ENCODE measurements at places on chromosomes 16 and 17. TPM values are rescaled to one million over a fixed set of nuclear protein-coding genes. Genes with fewer than 3 reads are reported as not detected.

DNA sequence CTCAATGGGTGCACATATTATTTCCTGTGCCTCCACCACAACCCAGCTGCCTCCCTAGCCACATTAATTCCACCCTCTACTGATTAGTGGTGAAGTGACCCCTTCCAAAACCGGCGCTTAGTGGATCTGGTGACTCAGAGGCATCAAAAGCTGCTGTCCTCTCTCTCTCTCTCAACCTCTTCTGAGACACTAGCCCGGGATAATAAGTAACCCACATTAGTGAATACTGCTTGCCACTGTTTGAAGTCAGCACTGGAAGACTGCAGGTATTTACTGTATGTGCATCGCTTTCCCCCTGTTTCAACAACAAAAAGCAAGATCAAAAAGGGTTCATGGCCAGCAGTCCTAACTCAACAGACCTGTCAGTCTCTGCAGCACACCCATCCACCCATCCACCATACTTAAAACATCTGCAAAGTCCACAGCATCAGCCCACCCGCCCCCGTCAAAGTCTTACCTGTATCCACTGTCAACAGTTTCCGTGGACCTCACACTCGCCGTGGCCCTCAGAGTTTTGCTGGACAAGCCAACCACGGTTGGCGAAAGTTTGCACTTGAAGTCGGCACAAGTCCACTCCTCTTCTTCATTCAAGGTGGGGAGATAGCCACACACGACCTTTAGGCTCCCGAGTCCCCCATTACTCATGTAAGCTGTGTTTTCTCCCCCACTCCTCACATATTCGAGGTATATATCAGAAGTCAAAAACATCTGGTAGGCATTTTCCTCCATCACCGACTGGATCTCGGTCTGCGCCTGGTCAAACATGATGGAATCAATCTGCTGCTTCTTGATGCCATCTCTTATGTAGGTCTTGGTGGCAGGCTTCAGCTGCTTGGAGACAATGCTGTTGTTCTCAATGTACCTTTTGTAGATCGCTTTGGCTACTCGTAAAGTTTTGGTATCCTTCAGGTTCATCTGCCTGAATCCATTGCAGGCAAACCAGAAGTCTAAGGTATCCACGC is 3.8 kb downstream of the AXIN2 start:
- H3K27me3 ChIP-seq: no peaks in the 10 kb centered on the region
- H3K4me3 ChIP-seq: no peak overlapping the region
- H3K27ac ChIP-seq: no peak overlapping the region

DNA sequence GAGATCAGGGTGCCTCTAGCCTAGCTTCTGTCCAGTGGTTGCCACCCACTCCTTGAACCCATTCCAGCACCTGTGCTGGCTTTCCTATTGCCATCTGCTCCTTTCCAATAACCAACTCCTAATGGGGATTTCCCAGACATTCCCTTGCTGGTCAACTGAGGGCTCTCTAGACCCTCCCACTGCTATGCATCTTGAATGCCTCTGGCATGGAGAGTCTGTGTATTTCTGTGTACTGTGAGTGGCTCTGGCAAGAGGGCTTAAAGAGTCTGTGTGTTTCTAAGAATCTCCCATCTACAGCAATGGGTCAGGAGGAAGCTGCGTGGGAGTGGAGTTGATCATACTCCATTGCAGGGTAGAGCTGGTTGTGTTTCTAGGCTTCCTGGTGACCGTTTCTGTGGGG is 11.0 kb upstream of the EPN3 start:
- no peak overlapping the region for H3K4me3 ChIP-seq
- H3K27me3 ChIP-seq: no peaks in the 10 kb centered on the region
- no peak for DNase-seq
- peaks cover 9% of the 10 kb centered on the region for H3K4me1 ChIP-seq
- H3K27ac ChIP-seq: no peak overlapping the region

DNA sequence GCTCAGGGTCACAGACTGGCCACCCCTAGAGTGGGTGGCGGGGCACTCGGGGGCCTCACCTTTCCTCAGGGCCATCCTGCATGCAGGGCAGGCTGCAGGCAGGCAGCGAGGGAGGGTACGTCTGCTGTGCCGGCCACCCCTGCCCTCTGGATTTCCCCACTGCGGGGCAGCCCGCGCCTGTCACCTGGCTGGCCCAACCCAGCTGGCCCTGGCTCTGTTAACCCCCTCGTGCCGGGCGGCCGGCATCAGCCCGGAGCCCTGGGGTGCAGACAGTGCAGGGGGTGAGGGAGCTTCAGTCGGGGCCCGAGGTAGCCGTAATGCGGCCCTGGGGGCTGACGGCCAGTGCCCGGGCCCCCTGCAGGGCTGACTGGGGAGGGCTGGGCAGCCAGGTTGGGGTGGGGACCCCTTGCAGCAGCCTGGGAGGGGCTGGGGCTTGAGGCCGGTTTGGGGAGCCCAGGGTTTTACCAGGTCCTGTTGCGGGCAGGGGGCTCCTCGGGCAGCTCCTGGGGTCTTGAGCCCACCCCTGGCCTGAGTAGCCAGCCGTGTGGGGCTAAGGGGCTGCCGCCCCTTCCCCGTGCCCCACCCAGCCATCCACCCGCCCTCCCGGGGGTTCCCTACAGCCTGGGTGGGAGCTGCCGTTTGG is at the start of gene IGFALS:
TSS of gene IGFALS (minus strand) at position 128 of the 643 bp plus-strand sequence. CDS start at position 75, 53 bp downstream.
- H3K36me3 ChIP-seq: peaks cover 19% of the 10 kb centered on the region
- no peaks in the 10 kb centered on the region for H3K4me1 ChIP-seq
- no peak for DNase-seq
- H3K27me3 ChIP-seq: no peaks in the 10 kb centered on the region
- H3K27ac ChIP-seq: no peak within 1 kb of the TSS

DNA sequence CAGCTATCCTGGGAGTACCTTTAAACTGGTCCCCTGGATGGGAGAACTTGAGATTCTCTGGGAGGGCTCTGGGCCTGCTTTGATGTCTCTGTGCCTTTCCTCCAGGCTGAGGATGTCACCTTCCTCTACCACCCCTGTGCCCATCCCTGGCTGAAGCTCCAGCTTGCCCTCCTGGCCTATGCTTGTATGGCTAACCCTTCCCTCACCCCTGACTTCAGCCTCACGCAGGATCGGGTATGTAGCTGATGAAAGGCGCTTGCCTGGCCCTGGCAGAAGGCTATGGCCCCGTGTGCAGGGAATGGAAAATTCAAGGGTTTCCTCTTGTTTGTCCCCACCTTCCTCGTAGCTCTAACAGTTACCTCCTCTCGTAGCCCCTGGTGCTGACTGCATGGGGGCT is 3.0 kb downstream of the TP53I13 start:
- H3K4me3 ChIP-seq: no peak overlapping the region
- peaks cover 63% of the 10 kb centered on the region for H3K4me1 ChIP-seq
- DNase-seq: no peak
- peaks cover 31% of the 10 kb centered on the region for H3K36me3 ChIP-seq
- no peaks in the 10 kb centered on the region for H3K27me3 ChIP-seq

GRCh38 chr17:36667922-36668321 is 66.5 kb downstream of the MRM1 start:
- no peak overlapping the region for H3K27ac ChIP-seq
- DNase-seq: no peak
- H3K4me3 ChIP-seq: no peak overlapping the region

GRCh38 chr17:71941920-71942319 is 178.9 kb upstream of the SOX9 start:
- H3K27ac ChIP-seq: no peak overlapping the region
- no peaks in the 10 kb centered on the region for H3K36me3 ChIP-seq
- no peaks in the 10 kb centered on the region for H3K4me1 ChIP-seq
- no peak for DNase-seq
- H3K4me3 ChIP-seq: no peak overlapping the region

DNA sequence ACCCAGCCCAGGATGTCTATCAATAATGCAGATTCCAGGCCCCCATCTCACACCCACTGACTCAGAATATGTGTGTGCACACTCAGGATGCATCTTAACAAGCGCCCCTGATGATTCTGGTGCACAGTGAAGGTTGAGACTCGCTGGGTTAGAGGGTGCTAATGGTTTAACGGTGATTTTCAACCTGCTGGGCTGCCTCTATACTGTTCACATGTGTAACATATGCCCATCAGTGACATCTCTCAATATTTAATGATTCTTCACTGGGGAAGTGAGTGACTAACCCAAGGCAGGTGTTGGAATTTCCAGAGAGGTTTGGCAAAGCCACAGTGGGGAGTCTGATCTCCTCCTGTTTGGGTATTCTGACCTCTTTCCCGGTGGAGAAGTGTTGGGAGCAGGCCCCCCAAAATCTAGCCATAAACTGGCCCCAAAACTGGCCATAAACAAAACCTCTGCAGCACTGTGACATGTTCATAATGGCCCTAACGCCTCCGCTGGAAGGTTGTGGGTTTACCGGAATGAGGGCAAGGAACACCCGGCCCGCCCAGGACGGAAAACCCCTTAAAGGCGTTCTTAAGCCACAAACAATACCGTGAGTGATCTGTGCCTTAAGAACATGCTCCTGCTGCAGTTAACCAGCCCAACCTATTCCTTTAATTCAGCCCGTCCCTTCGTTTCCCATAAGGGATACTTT is 4.1 kb upstream of the DOC2B start:
- H3K4me3 ChIP-seq: no peak overlapping the region
- no peak for DNase-seq
- H3K27ac ChIP-seq: peak overlapping the region; percentile 63
- peaks cover 54% of the 10 kb centered on the region for H3K27me3 ChIP-seq

- H3K4me3 ChIP-seq: peak overlapping the region; percentile 87
- no peak for DNase-seq
- no peaks in the 10 kb centered on the region for H3K27me3 ChIP-seq
- peak overlapping the region; percentile 87 for H3K27ac ChIP-seq
Measured at GRCh38 chr17:74749279-74750038, 1.0 kb downstream of the NHERF1 start.

DNA sequence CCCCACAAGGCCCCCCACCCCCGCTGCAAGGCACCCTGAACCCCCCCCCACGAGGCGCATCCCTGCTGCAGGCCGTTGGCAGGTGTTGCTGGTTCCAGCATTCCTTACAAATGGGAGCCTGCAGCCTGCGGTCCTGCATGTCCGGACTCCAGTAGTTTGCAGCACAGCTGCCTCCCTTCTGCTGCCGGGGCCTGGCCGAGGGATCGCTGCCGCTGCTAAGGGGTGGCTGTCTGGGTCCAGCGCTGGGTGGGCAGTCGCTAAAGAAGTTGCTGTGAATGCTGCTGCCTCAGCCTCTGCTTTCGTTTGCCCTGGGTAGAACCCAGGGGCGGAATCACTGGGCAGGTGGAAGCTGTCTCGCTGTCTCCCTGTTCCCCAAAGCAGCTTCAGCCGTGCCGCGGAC is 11.8 kb downstream of the UTS2R start:
- H3K27me3 ChIP-seq: peaks cover 69% of the 10 kb centered on the region
- DNase-seq: no peak
- H3K4me3 ChIP-seq: no peak overlapping the region
- H3K27ac ChIP-seq: no peak overlapping the region
- H3K4me1 ChIP-seq: peaks cover 45% of the 10 kb centered on the region

DNA sequence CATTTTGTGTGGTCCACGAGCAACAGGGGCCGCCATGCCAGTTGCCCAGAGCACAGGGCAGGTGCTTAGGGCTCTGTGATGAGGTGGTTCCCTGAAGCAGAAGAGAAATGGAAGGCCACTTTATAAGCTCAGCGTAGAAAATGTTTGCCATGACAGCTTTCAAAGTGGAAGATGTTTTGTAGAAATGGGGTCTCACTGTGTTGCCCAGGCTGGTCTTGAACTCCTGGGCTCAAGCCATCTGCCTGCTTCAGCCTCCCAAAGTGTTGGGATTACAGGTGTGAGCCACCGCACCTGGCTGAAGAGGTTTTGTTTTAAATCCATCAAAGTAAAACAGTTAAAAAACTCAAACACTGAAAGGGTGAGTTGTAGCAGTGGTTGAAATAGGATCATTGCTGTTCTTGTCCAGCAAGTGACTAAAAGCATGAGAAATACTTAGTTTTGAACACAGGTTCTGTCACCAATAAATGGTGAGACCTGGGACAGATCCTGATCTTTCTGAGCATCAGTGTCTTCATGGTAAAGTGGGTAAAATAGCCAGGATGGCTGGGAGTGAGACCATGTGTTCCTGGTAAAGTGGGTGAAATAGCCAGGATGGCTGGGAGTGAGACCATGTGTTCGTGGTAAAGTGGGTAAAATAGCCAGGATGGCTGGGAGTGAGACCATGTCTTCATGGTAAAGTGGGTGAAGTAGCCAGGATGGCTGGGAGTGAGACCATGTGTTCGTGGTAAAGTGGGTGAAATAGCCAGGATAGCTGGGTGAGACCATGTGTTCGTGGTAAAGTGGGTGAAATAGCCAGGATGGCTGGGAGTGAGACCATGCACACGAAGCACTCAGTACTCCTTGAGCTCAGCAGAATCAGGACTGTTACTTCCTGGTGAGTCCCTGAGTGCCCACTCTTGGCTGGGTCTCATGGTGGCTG is 46.0 kb downstream of the BANP start:
- H3K36me3 ChIP-seq: peaks cover 9% of the 10 kb centered on the region
- no peaks in the 10 kb centered on the region for H3K4me1 ChIP-seq
- H3K27ac ChIP-seq: no peak overlapping the region
- DNase-seq: no peak
- no peak overlapping the region for H3K4me3 ChIP-seq

DNA sequence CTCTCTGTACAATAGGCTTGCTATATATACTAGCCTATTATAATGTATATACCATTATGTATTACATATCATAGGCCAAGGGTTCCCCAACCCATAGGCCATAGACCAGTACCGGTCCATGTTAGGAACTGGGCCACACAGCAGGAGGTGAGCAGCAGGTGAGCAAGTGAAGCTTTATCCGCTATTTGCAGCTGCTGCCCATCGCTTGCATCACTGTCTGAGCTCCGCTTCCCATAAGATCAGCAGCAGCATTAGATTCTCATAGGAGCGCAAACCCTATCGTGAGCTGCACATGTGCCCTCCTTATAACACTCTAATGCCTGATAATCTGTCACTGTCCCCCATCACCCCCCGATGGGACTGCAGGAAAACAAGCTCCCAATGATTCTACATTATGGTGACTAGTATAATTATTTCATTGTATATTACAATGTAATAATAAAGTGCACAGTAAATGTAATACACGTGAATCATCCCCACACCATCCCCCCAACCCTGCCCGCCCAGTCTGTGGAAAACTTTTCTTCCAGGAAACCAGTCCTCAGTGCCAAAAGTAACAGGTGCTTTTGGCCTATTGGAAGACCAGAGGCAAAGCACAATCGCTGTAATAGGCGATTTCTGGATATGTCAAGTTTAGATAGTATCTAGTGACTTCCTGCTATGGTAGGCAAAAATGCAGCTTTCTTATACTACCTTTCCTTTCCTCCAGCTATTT is 84.1 kb downstream of the MYH11 start:
- no peak for DNase-seq
- H3K27ac ChIP-seq: no peak overlapping the region
- H3K36me3 ChIP-seq: no peaks in the 10 kb centered on the region
- H3K4me3 ChIP-seq: no peak overlapping the region

DNA sequence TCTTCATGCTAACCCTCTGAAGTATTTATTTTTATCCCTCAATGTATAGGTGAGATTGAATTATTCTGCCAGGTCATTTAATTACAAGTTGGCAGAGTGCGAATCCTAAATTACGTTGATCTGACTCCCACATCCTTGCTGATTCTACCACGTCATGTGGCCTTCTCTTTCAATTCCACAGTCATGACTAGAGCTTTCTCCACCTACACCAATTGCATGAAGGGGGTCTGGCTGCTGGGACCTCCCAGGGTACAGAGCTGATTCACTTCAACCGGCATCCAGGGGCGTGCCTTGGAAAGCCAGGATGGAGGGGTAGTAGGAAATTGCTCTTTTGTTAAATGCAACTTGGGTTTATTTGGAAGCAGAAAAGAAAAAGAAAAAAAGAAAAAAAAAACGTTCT is 41.1 kb upstream of the CDH13 start:
- H3K27ac ChIP-seq: no peak overlapping the region
- no peaks in the 10 kb centered on the region for H3K36me3 ChIP-seq
- H3K4me1 ChIP-seq: peaks cover 5% of the 10 kb centered on the region
- no peak overlapping the region for H3K4me3 ChIP-seq

Gene KCNJ18
- total RNA-seq: not detected

Gene C17orf50
- not detected for total RNA-seq

Gene CAPNS2
- not detected for total RNA-seq

Gene DPEP1
- total RNA-seq: not detected
